ENCODE measurements at places on chromosomes 7 and 10.

DNA sequence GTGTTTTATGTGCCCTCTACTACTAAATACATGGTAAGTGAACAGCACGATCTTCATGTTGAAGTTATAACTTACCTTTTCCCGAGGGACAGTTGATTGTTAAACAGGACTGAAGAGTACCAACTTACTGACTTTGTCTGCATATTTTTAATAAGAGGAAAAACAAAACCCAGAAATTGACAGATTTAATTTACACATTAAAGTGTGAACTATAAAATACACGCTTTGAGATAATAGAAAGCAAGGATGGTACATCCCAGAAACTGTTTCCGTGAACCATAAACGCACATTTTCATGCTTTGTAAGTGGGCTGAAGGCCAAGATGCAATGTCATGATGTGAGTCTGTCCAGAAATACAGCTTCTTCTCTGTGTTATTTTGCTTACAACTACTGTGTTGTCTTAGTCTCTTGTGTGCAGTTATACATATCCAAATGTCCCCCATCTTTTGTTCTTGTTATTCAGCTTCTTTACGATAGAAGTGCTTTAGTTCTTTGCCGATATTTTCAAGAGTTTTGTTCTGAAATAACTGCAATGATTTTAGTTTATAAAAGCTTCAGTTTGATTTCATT is 190.1 kb downstream of the MLLT10 start:
- DNase-seq, result no peak

GRCh38 chr10:109450702-109451101 is 472.6 kb downstream of the XPNPEP1 start:
- DNase-seq, result no peak

DNA sequence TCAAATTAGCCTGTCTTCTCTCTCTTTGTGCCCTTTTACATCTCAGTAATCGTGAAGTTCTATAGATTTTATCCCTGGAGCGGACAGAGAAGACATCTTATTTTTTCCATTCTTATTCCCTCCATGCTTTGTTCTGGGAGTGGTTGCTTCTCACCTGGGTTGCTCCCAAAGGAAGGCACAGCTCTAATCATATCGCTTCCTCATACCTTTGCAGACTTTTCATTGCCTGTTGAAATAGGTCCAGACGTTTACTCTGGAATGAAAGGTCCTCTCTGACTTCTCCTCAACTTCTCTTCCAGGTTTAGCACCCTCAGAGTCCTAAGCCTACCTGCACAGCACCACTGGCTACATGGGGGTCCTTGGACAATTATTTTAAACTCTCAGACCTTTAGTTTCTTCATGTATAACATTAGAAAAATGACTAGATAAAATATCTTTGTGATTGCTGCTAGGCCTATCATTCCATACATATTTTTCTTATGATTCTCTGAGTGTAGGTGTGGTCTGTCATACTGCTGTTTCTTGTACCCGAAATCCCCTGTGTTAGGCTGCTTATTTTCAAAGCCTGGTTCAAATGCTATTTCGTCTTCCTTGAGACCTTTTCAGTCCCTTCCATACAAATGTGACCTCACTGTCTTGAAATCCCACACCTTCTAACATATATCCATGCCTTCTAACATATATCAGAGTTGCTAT is 418.1 kb downstream of the GFRA1 start:
- DNase-seq, result no peak

DNA sequence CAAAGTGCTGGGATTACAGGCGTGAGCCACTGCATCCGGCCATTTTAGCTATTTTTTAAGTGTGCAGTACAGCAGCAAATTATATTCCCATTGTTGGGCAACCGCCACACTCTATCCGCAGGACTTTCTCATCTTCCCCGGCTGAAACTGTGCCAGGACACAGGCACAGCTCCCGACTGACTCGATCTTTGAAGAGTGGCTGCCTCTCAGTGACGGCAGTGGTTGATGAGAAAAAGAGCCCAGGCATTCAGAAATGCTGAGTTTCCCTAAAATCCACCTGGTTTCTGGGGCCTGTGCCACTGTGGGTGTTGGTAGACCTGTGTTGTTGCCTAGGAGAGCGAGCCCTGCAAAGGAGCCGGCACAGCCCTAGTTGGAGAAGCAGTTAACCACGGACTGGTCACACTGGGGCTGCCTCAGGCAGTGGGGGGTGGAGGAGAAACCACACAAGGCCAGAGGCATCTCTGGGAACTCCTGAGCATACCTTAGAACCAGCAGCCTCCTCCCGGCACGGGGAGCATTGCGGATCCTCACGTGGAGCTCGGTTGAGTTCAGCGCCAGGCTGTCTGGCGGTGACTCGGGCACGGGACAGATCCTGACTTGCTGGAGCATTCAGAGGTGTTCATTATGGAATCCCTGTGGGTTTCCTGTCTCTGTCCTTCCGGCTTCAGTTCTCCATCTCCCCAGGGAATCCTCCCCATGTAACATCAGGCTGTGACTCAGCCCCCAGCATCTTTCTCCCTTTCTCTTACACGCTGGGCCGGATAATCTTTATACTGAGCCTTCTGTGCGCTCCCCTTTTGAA is 16.2 kb downstream of the PFKFB3 start:
- DNase-seq, result no peak

DNA sequence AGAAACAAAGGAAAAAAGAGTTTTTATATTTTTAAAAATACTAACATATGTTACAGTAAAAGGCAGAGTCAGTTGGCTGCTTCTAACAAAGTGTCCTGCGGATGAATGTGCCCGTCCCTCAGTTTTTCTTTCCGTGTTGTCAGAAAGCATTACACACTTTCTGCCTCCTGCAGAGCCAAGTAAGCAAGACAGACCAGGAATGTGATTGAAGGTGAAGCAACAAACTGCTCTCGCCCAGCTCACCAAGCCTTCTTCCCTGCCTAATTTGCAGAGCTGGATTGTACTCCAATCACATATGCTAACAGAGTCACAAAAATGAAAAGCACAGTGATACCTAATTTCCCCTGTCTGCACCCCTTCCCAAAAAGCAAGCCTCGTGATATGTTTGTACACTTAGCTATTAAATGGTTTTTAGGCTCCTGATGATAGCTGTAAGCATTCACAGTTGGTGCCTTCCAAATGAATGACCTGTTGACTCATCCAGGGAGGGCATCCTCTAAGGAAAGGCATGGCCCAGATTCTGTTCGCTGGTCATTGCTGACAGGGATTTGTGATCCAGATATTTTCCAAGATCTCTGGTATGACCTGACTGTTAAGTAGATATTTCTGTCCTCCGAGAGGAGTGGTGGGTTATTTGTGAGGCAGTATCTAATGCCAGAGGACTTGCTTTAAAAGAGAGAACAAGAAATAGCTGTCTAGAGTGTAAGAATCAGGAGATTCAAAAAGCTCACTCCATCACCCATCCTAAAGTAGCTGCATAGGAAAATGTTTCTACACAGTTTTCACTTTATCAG is 187.3 kb upstream of the PLXDC2 start:
- DNase-seq, result no peak

GRCh38 chr10:43344051-43344450 is 27.4 kb upstream of the FXYD4 start:
- no peak for DNase-seq

DNA sequence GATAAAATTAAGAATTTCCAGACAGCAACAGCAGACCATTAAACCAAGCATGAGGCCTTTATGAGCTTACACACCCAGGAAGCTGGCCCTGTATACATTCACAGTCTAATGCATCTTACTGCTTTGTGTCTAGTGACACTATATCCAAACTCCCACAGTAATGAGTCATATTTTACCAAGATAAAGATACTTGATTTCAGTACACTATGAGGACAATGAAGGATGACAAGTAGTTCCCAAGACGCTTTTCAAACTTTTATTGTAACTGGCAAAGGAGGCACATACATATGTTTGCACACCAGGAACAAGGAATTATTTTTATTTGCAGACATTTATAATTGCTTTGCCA is 148.0 kb downstream of the TSPAN12 start:
- no peak for DNase-seq

- DNase-seq, result no peak
These were observed 91.4 kb upstream of the NPVF start for GRCh38 chr7:25319707-25320106.

Data from HL-60 (cell line).